ENCODE measurements at places on chromosomes 2 and 18.

DNA sequence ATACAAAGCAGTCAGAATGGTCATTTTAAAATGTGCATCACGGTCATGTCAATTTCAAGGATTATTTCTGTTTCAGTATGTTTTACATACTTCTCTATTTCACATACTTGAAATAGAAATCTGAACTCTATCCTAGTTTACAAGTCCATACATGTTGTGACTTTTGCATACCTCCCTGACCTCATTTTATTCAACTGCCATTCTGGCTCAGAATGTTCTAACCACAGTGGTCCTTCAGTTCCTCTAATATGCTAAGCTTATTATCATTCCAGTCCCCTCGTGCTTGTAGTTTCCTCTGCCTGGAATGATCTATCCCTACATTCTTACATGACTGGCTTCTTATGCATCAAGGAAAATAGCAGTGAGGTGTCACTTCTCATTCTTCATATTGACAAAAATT lies 295.6 kb downstream of the KIAA1328 start:
- DNase-seq, result no peak

DNA sequence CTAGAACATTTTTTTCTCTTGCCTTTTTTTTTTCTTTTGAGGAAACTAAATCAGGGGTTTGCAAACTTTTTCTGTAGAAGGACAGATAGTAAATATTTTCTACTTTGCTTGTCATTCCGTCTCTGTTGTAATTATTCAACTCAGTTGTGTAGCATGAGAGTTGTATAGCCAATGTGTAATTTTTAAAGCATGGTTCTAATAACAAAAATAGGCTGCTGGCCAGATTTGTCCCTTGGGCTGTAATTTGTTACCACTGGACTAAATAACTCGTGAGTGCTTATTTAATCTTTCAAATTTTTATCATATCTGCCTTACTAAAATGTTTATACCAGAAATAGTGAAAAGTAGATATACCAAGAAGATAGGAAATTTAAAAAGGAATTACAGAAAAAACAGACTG lies 43.0 kb downstream of the CCDC148 start:
- no peak for DNase-seq

DNA sequence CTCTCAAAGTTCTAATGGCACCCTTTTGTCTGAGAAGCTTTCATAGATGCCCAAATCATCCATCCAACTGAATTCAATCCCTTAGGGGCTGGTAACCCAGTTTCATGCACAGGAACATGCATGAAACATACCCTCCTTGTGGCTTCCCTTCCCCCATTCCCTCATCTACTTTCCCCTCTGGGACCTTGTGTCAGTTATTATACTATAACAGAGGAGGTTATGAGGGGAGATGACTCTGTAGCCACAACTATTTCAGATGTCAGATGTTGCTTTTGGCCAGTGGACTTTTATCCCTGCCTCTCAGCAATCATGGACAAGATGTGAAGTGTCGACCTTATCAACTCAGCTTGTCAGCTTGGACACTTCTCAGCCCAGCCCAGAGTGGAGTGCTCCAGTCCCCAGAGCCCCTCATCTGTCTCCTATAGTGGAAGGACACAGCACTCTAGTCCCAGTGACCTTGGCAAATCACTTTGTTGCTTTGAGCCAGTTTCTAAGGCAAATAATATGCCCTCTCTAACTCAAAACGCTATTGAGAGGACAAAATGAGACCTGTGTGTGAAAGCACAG lies 8.4 kb downstream of the DHRS9 start:
- no peak for DNase-seq

DNA sequence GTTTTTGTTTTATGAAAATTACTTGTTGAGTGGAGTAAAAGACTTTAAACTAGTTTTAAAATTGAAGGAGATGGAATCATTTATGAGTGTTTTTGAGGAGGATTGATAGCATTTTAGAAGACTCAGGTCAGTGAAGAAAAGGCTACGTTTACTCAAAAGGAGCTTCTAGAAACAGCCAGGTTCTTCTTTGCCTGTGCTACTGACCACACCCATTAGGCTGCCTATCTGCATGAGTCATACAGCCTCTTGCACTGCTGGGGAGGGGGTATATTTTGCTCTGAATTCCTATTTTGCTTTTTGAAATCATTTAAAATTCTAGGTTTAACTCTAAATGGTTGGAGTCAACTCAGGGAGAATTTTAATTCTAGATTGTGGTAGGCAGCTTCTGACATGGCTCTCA lies 22.3 kb downstream of the EFEMP1 start:
- DNase-seq, result no peak

DNA sequence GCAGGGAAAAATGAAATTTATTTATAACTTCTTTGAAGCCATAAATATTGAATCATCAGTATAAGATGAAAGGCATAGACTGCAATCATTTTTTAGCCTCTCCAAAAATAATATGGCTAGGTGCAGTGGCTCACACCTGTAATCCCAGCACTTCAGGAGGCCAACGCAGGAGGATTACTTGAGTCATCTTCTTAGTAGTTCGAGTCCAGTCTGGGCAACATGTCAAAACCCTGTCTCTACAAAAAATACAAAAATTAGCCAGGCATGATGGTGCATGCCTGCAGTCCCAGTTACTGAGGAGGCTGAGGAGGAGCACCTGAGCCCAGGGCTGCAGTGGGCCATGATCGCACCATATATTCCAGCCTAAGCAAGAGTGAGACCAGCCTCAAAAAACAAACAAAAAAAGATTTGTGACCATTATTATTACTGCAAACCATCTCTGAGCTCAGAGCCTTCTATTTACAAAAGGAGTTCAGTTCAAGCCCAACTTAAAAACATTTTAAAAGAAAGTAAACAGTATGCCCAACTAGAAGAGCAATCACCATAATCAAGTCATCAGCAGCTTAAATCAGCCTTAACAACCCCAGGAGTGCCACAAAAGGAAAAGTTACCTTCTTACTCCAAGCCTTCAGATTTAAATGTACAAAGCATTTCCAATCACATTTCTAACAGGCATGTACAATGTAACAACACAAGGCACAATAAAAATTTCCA lies 37.5 kb downstream of the KCNG3 start:
- no peak for DNase-seq

DNA sequence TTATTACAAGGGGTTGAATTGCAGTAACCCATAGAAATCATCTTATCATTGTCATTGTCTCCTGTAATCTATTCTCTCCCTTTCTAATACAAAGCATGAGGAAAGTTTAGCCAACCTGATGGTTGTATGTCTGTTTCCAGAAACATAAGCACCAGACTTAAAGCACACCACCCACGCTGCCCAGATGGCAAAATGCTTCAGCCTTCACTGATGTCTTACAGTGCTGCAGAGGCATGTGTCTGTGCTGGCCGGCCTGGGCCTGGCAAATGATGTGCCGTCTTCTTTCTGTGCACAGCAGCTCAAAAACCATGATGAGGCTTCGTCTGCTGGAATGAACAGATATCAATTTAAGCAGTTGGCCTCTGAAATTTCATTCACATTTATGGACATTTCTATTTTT lies 443.0 kb upstream of the RGPD4 start:
- DNase-seq, result no peak

DNA sequence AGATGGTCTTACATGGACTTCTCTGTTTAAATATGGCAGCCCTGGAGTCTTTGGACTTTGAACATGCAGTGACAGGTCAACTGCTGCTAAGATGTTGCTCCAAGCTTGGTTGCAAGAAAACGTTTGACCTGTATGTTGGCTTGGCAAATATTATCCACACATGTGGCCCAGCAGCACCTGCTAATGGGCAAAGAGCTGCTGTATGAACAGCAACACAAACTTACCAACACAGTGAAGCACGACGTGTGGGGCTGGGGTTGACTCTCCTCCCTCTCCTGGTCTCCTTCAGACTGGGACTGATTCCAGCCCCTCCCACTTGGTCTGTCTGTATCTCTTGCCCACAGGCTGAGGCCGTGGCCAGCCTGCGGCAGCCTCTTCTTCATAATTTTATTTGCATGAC lies 3.8 kb downstream of the KCNE4 start:
- DNase-seq, result no peak

- no peak for DNase-seq
Observed at GRCh38 chr2:152477347-152478092, 142.5 kb downstream of the FMNL2 start.

GRCh38 chr2:211114826-211115455 lies 558.5 kb downstream of the CPS1 start:
- no peak for DNase-seq

GRCh38 chr2:144645083-144645778 lies 125.3 kb upstream of the ZEB2 start:
- no peak for DNase-seq

- no peak for DNase-seq
Observed at GRCh38 chr2:99481941-99482340, 7.9 kb downstream of the REV1 start.

GRCh38 chr2:202036601-202037037 lies 3.0 kb downstream of the FZD7 start:
- DNase-seq, result no peak

Measured in effector CD4-positive, alpha-beta T cell (primary cell).